Stimulated activated CD8-positive, alpha-beta memory T cell treated with anti-CD3 and anti-CD28 coated beads, Interleukin-2, amount 100 ng/mL, for 48 hours (primary cell): ENCODE measurements at places on chromosomes 2 and 18.

DNA sequence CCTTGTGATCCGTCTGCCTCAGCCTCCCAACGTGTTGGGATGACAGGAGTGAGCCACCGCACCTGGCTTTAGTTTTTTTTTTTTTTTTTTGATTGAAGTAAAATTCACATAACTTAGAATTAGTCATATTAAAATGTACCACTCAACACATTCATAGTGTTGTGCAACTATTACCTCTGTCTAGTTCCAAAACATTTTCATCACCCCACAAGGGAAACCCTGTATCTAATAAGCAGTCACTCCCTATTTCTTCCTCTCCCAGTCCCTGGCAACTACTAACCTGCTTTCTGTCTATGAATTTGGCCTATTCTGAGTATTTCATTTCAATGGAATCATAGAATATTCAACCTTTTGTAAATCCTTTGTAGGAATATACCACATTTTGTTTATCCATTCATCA is 123.9 kb upstream of the FAM117B start:
- DNase-seq = no peak

DNA sequence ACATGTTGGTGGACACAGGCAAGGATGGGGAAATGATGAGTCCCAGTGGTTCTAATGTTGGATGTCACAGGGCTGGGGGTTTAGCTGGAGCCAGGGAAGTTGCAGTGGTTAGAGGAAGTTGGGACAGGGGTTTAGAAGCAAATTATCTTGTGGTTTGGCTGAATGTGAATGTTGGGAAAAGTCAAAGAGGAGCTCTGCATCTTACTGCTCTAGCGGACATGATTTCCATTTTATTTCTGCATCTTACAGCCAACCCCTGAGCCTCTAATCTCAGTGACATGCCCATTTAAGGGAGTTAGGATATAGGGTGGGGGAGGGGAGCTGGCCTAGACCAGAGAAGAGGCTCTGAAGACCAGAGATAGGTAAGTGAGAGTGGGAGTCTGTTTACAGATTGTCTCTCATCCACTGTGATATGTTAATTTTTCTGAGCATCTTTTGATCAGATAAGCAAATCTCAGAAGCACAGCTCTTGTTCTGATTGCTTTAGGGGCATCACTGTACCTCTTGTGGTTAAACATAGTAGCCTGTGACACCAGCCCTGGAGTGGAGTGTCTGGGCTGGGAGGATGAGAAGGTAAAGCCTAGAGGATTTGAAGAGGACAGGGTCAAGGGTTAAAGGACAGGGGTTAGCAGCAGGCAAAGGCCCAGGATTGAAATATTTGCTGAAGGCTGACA is 43.6 kb downstream of the SETBP1 start:
- DNase-seq = no peak

DNA sequence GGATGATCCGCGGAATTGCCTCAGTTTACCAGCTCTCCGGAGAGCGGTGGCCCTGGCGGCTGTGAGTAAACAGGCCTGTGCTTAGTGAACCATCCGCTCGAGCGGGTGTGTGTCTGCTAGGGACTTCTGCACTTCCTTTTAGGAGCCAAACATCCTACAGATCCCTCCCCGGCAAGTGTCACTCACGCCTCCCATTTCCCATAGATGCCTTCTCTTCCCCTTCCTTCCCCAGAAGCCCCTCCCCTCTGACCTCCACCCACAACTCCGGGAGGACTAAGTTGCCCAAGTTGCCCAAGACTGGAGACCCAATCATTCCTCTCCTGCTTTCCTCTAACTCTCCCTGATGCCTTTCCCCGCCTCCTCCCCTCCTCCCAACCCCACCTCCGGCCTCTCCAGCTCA is 2.9 kb downstream of the C1QL2 start:
- DNase-seq = no peak

DNA sequence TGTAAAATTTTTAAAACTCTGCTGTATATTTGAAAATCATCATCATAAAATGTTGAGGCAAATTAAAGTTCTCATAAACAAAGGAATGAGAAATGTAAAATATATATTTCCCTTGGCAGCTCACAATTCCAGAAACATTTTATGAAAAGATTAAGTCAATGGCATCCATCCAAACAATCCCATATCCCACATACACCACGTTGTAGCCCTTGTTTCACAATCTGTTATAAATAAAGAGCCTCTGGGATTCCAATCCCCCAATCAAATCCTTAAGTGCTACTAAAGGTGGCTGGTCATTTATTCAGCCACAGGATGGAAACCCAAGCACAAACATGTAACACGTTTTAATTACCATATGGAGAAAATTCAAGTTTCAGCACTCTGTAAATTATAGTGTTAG is 51.7 kb downstream of the GFPT1 start:
- no peak for DNase-seq

GRCh38 chr18:36372903-36373311 is 75.4 kb downstream of the FHOD3 start:
- DNase-seq = no peak
